ENCODE measurements at places on chromosomes 5 and 9. TPM values are rescaled to one million over a fixed set of nuclear protein-coding genes. Genes with fewer than 3 reads are reported as not detected.

DNA sequence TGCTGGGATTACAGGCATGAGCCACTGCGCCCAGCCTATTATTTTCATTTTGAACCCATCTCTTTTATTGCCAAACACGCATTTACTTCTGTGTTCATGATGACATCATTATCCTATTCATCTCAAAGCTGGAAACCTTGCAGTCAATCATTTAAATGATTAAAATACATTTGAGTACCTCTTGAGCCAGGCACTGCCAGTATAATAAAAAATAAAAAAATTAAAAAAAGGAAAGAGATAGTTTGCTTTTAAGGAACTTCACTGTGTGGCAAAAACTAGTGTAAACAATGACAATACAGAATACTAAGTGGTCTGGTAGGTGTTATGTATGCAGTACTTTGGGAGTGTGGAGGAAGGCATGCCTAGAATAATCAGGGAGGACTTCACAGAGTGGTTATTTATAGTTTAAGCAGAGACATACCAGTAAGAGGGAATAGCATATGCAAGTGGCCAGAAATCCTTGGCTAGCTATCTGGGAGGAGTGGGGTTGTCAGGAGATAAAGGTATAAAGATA is 8.6 kb downstream of the NSD1 start:
- DNase-seq: no peak

The TEX48 gene
- not detected for total RNA-seq

The DNM1 gene
- 0.52 TPM for total RNA-seq

The BAG1 gene
- total RNA-seq: 46.1 TPM

DNA sequence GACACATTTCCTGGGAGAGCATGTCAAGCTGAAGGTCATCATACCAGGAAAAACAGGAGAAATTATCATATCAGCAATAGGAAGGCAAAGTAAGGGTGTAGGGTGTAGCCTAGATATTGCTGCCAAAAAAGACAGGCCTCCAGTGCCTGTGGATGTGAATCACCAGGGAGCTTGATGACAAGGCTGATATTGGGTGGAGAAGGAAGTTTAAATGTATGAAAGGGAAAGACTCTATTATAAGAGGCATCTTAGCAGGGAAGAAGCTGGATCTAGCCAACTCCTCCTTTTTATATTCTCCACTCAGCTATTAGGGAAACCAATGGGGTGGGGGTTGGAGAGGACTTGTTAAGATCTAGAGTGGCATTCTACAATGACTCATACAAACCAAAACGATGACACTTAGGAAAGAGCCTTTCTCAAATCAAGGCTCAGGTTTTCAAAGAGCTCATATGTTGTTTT is 13.4 kb upstream of the TXNDC8 start:
- DNase-seq: no peak

The TAF11L11 gene
- not detected for total RNA-seq

DNA sequence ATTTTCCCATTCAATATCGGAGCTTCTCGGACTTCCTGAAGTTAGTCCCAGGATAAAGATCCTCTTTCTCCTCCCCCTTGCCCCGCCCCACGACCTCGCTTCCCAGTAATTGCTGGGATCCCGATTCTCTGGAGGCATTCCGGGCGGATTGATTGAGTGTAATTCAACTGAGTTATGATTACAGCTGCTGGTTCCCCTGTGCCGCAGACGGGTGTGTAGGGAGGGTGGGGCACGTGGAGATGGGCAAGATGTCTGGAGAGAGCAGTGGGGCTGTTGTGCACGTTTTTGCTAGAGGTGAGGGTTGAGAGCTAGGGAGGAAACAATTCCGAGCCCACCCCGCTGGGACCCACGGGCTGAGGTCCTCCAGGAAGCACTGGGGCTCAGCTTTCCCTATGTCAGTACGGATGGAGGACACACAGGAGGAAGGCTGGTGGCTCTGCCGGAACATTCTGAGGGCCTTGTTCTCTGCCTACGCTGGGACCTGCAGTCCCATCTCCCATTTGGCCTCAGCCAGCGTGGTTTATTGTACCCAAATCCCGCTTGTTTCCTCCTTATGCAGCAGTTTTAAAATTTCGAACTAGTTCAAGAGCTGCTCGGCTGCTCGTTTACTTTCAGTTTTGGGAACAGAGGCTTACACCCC is 2.4 kb upstream of the DMRT2 start:
- DNase-seq: no peak

GRCh38 chr5:135073761-135074345 is 39.8 kb upstream of the PITX1 start:
- DNase-seq: no peak

All from natural killer cell treated with Interleukin-12 subunit alpha and Interleukin-12 subunit beta and Interleukin-15 and Interleukin-18, amount 100 ng/mL, for 72 hours (primary cell).